Suprapubic skin (tissue), 4 donors: ENCODE measurements at places on chromosomes 11 and 22.

- no peak for DNase-seq
Observed at GRCh38 chr11:44596525-44597276, 31.2 kb downstream of the CD82 start.

GRCh38 chr11:86116386-86116726, 47.5 kb upstream of the PICALM start:
- DNase-seq, result no peak

- peak; percentile 97 for DNase-seq
Observed at GRCh38 chr22:39319284-39320022, at the start of gene RPL3. Gene RPL3 (minus strand): TSS chr22:39319623. CDS start chr22:39319597, 26 bp downstream.

DNA sequence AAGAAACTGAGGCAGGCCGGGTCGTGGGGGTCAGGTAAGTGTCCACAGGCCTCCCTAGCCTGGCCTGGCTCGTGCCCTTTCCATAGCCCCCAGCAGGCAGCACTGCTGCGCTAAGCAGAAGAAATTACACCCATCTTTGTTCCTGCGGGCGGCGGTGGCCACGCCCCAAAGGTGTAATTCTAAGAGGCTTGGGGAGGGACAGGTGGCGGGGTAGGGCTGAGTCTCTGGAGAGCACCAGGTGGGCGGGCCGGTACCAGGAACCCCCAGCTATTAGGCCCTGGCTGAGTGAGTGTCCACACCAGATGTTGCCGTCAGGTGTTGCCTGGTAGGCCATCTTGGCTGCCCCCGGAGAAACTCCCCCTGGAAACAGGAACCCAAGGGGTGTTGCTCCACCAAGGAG, 12.3 kb upstream of the ARAP1 start:
- DNase-seq, result no peak

GRCh38 chr22:32801537-32802236, at the start of gene TIMP3:
Gene TIMP3 (plus strand): TSS chr22:32801705. CDS start chr22:32802002, 297 bp downstream.
- DNase-seq, result peak; percentile 92

- peak; percentile 77 for DNase-seq
Observed at GRCh38 chr11:57306940-57307565, 17.7 kb downstream of the TNKS1BP1 start.

GRCh38 chr11:101031713-101032112, 97.9 kb downstream of the PGR start:
- no peak for DNase-seq

DNA sequence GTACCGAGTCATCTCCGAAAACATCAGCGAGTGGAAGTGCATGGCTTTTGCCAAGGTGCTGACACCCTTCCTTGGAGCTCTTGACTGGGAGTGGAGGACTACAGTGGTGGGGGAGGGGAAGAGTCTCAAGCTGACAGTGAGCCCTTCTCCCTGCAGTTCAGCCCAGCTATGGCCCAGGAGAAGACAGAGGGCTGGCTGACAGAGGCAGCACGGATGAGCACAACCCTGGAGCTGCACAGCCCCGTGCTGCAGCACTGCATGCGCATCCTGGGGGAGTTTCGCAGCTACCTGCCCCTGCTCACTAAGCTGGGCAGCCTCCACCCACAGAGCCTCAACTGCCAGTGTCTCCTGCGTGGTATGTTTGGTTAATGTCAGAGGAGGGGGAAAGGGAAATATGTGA, 41.4 kb downstream of the DNHD1 start:
- no peak for DNase-seq

DNA sequence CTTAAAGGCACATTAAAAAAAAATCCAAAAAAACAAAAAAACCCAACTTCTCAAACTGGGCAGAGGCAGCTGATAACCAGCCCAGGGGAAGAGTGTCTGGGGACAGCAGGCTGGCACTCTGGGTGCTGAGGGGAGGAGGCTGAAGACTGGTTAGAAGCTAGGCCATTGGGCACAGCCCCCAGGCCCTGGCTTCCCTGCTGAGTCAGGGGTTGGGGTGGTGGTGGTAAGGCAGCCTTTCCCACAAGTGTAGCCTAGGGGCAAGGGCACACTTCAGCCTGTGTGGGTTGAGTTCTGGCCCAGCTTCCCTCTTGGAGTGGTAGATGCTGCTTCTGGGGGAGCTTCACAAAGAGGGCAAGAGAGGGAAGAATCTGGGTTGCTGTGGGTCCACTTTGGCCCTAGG, 16.3 kb upstream of the ARFGAP3 start:
- DNase-seq, result no peak

DNA sequence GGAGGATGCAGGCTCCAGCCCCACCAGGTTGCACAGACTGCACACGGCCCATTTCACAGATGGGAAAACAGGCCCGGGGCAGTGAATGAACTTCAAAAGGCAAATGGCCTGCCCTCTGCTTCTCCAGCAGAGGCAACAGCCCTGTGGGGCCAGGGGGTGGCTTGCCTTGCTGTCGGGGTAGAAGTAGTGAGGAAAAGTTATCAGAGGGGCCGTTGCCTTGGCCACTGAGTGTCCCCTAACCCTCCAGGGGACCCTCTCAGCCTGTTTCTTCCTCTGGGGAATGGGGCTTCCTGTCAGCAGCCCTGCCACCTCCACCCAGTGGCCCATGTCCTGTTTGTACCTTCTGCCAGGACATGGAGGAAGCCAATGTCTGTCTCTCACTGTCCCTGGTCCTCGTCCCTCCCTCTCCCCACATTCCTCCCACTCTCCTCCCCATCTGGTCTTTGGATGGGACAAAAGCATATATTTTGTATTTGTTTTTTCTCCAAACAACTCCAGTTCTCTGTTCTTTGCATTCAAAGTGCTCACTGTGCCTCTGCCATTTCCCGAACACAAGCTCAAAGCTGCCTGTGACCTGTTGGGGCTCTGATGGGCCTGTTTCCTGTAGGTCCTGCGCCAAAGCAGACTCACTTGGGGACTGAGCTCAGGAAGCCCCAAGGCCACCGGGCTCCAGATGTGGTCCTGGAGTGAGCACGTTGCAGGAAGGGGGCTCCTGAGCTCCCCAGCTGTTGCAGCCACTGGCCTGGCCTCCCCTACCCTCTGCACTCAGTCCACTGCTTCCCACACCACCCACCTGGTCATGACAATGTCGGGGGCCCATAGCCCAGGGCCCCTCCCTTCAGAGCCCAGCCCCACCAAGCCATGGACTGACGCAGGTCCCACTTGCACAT, 9.5 kb downstream of the MAP4K2 start:
- no peak for DNase-seq

DNA sequence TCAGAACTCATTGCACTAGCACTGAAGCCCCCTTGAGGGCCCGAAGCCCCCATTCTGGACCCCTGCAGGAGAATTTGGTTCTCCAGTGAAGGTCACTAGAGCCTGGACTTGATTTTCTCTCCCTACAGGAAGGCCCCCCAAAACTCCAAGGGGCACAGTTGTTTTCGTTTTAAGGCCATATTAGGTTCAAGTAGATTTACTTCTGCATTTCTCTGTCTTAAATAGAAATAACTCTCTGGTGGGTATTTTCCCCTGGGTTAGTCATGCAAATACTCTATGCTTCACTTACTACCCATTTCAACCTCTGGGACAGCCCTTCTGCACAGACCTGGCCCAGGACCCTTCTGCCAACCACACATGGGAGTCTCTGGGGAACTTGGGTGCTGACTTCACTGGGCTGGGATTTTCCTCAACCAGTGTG, 41.6 kb downstream of the WEE1 start:
- DNase-seq, result peak; percentile 37

DNA sequence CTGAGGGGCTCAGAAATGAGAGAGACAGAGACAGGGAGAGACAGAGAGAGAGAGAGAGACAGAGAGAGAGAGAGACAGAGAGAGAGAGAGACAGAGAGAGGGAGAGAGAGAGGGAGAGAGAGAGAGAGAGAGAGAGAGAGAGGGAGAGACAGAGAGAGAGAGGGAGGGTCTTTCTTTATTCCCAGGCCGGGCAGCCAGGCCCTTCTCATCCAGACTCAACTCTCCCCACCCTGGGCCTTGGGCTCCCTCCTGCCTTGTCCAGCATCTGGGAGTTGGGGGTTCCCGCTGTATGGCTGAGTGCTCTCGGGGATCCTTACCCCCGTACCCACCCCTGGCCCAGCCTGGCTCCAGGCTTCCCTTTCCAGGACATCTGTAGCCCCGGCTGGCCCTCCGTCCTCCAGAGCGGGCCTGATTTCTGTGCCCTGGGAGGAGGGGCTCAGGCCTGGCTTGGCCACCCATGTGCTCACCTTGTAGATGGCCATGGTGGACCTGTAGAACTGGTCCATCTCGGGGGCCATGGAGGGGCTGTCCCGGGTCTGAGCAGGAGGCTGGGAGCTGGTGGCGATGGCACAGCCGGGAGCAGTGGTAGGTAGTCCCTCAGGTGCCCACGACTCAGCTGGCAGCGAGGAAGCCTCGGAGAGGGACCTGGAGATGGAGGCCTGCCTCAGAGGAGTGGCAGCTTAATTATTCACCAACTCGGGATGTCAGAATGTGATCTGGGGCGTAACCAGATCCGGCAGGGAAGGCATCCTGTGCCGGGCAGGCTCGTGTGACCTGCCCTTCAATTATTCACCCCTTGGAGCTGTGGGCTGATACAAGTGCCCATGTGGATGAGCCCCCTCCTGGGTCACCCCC, at the start of gene BAIAP2L2:
BAIAP2L2 (minus strand) TSS at position 677 of the 855 bp plus-strand sequence; CDS start at position 518, 159 bp downstream.
- DNase-seq, result no peak

GRCh38 chr22:24848559-24849168, 42.7 kb downstream of the SGSM1 start:
- DNase-seq, result no peak

DNA sequence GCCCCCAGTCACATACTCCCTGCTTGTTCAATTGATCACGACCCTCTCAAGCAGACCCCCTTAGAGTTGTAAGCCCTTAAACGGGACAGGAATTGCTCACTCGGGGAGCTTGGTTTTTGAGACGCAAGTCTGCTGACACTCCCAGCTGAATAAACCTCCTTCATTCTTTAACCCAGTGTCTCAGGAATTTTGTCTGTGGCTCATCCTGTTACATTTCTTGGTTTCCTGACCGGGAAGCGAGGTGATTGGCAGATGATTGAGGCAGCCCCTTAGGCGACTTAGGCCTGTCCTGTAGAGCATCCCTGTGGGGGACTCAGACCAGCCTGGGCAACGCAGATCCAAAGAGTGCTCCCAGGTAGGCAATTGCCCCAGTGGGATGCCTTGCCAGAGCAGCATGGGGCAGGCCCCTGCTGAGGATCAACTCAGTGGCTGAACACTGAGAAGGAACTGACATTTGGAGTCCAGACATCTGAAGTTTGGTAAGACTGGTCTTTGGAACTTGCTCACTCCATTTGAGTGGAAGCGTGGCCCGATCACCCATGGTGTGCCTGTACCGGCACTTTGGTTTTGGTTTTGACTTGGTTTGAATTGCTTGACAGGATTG, 51.5 kb downstream of the NEU3 start:
- DNase-seq, result no peak

DNA sequence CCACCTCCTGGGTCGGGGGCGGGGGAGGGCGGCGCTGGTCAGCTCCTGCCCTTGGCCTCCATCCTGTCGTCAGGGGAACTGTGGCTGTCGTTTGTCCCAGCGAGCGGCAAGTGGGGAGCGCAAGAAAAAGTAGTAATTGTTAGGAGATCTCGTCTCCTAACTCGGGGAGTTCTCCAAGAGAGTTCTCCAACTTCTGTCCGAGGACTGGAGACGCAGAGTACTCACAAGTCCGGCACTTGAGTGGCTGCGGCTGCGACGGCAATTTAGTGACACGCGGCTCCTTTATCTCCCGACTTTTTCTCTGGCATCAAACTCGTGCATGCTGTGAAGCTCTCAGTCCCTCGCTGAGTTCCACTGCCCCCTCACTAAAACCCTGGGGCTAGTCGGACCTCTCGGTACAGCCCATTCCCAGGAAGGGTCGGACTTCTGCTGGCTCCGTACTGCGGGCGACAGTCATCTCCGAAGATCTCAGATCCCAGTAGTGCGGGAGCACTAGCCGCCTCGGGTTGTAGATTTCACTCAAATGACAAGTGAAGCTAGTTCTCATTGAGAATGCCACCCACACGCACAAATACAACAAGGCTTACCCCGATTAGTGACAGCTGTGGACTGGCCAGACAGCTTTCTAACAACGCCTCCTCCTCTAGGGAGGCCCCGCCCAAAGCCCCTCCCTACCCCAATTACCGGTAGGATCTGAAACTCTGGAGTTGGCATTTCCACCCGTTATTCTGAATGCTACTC, at the start of gene PGR:
PGR (minus strand) TSS at position 611 of the 741 bp plus-strand sequence. CDS start 743 bp downstream, outside the sequence.
- peak; percentile 64 for DNase-seq

DNA sequence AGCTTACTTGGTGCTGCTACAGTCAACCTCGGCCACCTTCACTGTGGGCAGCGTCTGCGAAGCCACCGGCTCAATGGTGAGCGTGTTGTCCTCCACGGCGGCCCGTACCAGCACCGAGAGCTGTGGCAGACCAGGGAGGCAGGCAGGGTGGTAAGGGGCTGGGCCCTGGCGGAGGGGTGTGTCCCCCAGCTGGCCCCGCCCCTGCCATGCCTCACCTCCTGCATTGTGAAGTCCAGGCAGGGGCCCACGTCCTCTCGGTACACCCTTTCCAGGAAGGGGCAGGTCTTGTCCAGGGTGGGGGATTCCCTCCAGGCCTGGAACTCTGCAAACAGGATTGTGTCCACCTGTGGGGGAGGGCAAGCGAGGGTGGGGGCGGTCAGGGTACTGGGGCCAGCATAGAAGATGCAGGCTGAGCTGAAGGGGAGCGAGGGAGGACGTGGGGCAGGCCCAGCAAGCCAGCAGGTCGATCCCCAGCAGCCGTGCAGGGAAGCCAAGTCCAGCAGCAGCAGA, 12.8 kb downstream of the RAB3IL1 start:
- DNase-seq, result no peak

GRCh38 chr11:95506777-95507176, 275.8 kb upstream of the SESN3 start:
- DNase-seq, result no peak

DNA sequence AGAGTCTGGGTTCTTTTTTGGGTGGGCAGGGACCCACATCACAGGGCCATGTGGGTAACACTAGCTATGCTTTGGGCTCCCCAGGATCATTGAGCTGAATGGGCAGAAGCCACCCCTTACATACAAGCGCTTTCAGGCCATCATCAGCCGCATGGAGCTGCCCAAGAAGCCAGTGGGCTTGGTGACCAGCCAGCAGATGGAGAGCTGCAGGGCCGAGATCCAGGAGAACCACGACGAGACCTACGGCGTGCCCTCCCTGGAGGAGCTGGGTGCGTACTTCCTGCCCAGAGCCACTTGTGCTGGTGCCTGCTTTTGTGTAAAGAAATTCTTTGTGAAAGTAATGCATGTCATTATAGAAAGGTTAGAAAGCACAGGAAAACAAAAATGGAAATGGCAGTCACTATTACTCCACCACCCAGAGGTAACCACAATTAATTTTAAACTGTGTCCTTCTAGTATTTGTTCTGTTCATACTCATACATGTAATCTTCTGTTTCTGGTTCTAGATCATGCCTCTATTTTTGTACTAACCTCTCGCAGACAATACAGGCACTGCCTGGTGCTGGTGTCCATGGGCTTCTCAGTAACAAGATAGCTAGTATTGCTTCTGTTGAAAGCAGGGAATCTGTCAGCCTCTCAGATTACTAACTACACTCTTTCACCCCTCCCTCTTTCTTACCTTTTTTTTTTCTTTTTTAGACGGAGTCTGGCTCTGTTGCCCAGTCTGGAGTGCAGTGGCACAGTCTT, 13.7 kb downstream of the CRY2 start:
- no peak for DNase-seq

DNA sequence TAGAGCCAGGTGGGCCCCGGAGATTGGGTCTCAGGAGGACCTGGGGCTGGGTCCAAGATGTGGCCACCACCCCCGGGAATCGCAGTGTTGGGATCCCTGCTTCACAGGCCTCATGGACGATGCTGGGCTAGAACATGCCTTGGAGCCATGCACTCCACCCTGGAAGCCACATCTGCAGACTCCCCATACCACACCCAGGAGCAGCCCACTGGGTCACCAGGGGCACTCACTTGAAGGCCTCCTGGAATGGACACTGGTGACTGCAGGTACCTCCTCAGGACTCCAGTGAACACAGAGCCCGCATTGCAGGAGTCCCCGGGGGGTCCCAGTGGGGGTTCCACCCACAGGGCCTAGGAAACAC, 25.0 kb downstream of the RTN4R start:
- no peak for DNase-seq
